Lung (tissue), 17 donors: ENCODE measurements at places on chromosomes 2 and 18.

GRCh38 chr2:192978395-192978794 lies 783.7 kb upstream of the TMEFF2 start:
- no peak overlapping the region for H3K27ac ChIP-seq
- no peaks in the 10 kb centered on the region for H3K27me3 ChIP-seq
- H3K4me1 ChIP-seq, result no peaks in the 10 kb centered on the region
- no peaks in the 10 kb centered on the region for H3K36me3 ChIP-seq
- no peak overlapping the region for H3K4me3 ChIP-seq

DNA sequence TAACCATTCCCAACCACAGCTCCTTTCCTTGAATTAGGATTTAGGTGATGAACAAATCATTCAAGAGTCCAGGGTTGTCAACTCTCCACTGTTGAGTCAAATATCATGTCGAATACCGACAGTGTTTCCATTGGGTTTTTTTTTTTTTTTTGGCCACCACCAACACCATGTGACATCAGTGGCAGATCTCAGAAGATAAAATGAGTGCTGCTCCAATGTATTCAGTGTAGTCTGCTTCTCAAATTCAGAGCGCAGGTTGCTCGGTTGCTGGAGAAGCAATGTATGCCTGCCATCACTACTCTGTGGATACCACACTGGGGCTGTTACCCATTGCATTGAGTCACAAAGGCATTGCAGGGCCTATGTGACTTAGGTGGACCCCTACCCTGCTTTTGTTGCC lies 10.8 kb upstream of the ATL2 start:
- no peak overlapping the region for H3K4me3 ChIP-seq
- H3K36me3 ChIP-seq, result no peaks in the 10 kb centered on the region
- no peaks in the 10 kb centered on the region for H3K27me3 ChIP-seq
- H3K27ac ChIP-seq, result no peak overlapping the region
- no peaks in the 10 kb centered on the region for H3K4me1 ChIP-seq

DNA sequence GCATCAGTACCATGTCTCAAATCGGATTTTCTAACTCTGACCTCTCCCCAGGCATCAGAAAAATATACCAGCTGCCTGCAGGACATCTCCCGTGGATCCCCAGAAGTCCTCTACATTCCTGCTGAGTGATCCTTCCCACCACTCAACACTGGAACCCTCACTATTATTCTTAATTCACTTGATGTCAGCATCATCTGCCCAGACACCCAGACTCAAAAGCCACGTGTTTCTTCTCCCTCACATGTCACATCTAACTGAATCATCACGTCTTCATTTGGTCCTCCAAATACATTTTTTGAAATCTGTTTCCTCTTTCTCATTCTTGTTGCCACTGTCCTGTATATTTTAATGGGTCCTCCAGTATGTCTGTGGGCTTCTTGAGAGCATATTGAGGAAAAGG lies 218.6 kb downstream of the HRH4 start:
- H3K36me3 ChIP-seq, result no peaks in the 10 kb centered on the region
- no peak overlapping the region for H3K4me3 ChIP-seq
- no peaks in the 10 kb centered on the region for H3K4me1 ChIP-seq
- H3K27ac ChIP-seq, result no peak overlapping the region
- no peak for DNase-seq

GRCh38 chr2:222450021-222450420 lies 25.7 kb downstream of the SGPP2 start:
- H3K4me1 ChIP-seq, result peaks cover 26% of the 10 kb centered on the region
- no peak for DNase-seq
- H3K4me3 ChIP-seq, result no peak overlapping the region
- no peak overlapping the region for H3K27ac ChIP-seq
- no peaks in the 10 kb centered on the region for H3K36me3 ChIP-seq
- H3K27me3 ChIP-seq, result no peaks in the 10 kb centered on the region

DNA sequence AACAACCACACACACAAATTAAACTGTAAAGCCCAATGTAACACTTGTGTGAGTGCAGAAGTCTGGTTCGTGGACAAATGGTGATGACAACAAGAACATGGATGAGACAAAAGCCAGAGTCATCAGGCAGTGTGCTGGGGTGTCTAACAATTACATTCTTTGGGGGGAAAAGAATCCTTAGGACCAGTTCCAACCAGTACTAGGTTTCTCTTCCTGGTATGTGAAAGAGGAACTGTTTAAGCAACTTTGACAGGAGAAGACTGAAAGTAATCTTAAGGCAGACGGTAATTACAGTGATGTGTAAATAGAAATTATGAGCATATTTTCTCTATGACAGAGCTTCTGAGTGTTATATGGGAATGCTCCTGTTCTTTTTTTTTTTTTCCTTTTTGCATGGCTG lies 133.4 kb downstream of the AFF3 start:
- no peaks in the 10 kb centered on the region for H3K4me1 ChIP-seq
- DNase-seq, result no peak
- H3K27ac ChIP-seq, result no peak overlapping the region
- H3K36me3 ChIP-seq, result peaks cover 4% of the 10 kb centered on the region

GRCh38 chr2:101842471-101842870 lies 145.0 kb downstream of the MAP4K4 start:
- H3K4me3 ChIP-seq, result no peak overlapping the region
- H3K4me1 ChIP-seq, result peaks cover 18% of the 10 kb centered on the region
- H3K36me3 ChIP-seq, result peaks cover 49% of the 10 kb centered on the region
- no peak for DNase-seq

DNA sequence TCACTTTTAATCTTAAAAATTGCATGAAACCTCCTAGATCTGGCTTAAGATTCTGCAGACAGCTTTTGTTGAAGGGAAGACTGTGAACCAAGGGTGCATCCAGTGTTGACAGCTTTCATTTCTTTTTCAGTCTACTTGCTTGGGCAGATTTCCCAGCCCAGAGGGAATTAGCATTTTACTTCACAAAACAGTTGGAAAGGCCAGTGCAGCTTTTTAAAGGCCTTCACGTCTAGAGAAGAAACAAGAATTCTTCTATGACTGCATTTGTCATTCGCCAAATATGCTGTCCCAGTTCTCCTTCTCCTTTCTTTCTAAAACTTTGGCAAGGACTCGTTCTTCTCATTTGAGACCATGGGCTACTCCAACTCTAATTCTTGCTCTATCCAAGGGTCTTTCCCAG lies 17.4 kb downstream of the NTSR2 start:
- H3K27me3 ChIP-seq, result peaks cover 4% of the 10 kb centered on the region
- H3K4me3 ChIP-seq, result no peak overlapping the region
- peaks cover 2% of the 10 kb centered on the region for H3K4me1 ChIP-seq
- no peaks in the 10 kb centered on the region for H3K36me3 ChIP-seq
